Stimulated activated CD4-positive, alpha-beta T cell treated with anti-CD3 and anti-CD28 coated beads, Interleukin-2, amount 100 ng/mL, for 24 hours (primary cell): ENCODE measurements at places on chromosomes 2 and 18.

DNA sequence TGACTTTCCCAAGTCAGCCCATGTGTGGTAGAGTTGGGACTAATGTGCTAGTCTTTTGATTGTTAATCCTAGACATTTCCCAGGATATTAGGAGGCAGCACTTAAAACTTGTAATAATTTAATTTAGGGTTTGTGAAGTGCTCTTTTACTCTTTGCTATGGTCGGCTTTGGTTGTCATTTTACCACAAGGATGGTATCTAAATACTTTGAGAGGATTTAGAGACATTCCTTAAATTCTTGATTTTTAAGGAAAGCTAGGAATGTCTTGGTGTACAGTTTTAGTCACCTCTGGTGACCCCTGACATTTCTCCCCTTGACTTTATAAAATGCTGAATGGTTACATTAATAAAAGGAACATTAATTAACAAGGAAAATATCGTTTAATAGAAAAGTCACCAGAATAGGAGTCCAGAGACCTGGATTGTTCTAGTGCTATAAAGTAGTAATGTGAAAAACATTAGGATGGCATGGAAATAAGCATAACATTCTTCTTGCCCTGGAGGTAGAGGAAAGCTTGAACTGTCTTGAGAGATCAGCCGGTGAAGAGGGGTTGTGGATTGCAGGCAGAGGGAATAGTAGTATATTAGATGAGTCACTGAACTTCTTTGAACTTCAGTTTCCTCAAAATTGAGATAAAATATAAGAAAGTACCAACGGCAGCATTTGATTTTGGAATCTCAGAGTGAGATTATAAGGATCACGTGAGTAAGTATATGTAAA is 209.2 kb downstream of the MCFD2 start:
- no peak for DNase-seq

- DNase-seq, result no peak
Observed at GRCh38 chr2:230677201-230677946, 35.3 kb upstream of the CAB39 start.

DNA sequence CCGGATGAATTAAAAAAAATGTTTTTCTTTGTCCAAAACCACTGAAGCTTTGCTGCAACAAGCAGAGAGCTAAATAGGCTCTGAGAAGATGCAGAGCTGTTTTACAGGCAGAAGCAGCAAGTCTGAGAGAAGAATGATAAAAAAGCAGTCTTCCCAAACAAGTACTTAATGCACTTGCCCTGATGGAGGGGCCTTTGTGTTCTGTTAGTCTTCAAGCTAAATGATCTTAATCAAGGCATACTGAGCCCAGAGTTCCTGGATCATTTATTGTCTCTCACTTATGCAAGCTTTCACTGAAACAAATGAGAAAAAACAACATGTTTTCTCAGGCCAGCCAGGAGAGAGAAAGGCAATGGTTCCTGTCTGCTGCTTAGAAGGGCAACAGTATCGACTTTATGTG is 152.5 kb downstream of the CLIP4 start:
- no peak for DNase-seq

DNA sequence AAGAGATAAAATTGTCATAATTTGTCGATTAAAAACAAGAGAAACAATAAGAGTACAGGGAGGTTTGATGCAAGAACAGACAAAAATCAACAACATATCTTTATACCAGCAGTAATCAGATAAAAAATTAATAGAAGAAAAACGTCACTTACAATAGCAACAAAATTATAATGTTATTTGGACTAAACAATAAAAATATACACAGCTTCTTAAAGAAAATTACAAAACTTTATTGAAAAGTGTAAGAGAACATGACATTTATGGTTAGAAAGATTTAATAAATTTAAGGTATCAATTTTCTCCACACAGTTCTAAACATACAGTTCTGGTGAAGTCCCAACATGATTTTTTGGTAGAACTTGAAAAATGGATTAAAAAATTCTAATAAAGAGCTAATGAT is 12.8 kb downstream of the RNF138 start:
- no peak for DNase-seq

DNA sequence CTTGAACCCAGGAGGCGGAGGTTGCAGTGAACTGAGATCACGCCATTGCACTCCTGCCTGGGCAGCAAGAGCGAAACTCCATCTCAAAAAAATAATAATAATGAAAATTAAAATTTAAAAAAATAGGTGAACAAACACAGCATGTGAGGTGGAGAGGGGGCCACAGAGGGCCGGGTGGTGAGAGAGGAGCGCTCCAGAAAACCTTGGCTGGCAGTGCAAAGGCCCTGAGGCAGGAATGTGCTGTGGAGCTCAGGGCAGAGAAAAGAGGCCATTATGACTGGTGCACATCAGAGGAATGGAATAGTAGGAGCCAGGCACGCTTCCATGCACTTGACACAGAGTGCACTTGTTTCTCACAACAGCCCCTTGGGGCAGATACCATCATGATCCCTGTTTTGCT is 21.6 kb upstream of the SCLY start:
- DNase-seq, result no peak

GRCh38 chr18:23926571-23926970 is 88.0 kb upstream of the TTC39C start:
- DNase-seq, result no peak

- DNase-seq, result no peak
Observed at GRCh38 chr2:215461836-215462532, 26.1 kb upstream of the FN1 start.

DNA sequence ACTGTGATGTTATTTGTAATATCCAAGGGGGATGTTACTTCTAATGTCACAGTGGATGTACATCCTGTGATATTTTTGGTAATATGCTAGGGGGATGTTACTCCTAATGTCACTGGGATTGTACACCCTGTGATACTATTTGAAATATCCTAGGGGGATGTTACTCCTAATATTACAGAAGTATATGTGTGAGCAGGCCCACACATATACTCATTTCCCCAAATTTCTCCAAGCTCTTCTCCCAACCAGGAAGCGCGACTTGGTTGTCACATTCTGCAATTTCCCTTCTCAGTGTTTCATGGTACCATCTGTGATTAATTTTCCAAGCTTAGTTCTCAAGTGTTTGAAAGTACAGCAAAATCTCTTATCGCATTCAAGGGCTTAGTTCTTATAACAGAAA is 29.5 kb upstream of the CHN1 start:
- no peak for DNase-seq

GRCh38 chr2:111975819-111976218 is 77.4 kb downstream of the MERTK start:
- no peak for DNase-seq

- peak; percentile 29 for DNase-seq
Observed at GRCh38 chr2:206083602-206084438, 2.2 kb downstream of the INO80D start.

GRCh38 chr2:124542932-124543640 is 518.0 kb downstream of the CNTNAP5 start:
- DNase-seq, result no peak

DNA sequence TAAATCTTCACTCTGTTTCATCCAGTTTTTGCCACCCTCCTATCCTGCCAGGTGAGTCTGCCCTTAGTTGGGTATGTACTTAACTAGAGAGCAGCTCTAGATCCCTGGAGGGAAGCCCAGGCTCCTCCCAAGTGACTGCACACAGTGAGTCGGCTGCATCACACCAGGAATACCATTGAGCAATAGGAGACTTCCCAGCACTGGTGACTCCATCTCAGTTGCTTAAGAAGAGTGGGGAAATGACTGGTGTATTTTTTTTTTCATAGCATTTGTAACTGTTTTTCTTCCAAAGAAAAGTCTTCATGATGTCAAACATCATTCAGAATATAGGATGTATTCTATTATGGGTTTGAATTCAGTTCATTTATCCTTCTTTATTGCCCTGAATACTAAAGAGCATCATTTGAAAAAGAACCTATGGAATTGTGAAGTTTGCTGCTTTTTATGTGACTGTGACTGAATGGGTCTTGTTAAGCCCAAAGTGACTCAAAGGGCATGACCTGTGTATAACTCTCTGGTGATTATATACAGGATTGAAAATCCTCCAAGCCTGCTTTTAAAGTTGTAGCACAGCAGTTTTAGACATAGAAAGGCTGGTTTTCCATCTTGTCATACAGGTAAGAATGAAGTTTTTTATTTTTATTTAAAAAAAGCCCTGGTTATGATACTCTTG is 84.3 kb downstream of the MAP3K20 start:
- DNase-seq, result no peak

DNA sequence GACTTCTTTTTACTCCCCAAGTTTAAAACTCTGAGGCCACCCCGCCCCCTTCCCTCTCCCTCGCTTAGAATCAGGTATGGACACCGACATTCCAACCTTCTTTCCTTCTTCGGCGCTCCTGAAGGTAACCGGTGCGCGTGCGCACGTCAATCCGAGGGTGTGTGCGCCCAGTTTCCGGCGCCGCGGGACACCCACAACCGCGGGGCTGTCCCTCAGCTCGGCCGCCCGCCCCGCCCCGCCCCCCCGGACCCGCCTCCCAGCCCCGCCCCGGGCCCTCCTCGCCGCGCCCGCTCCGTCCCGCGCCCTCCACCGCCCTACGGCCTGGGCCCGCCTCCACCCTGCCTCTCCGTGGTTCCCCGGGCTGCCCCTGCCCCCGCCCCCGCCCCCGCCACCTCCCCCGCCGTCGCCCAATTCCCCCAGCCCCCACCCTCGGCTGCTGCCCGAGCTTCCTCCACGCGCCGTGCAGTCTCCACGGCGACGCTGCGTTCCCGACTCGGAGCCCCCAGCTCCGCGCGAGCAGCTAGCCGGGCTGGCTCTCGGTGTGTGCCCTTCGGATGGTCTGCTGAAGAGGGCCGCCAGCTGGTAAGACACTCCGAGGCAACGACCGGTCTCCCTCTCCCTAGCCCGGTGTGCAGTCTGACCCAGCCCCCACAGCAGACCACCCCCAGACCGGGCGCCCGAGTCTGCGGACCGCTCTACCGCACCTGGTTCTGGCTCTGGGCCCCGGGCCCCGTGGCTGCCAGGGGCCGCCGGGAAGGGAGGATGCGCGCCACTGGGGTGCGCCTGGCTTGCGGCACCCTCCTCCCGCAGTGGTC is 635 bp downstream of the ERICH2 start:
- DNase-seq, result peak; percentile 75

- no peak for DNase-seq
Observed at GRCh38 chr18:12939162-12939561, 8.6 kb upstream of the SEH1L start.

GRCh38 chr2:45570671-45571334 is 40.3 kb downstream of the SRBD1 start:
- no peak for DNase-seq

GRCh38 chr2:217076657-217077232 is 216.9 kb upstream of the TNP1 start:
- DNase-seq, result no peak

GRCh38 chr2:133843091-133843490 is 274.8 kb upstream of the NCKAP5 start:
- no peak for DNase-seq

GRCh38 chr2:146844226-146844990 is 1000.4 kb upstream of the ACVR2A start:
- no peak for DNase-seq

GRCh38 chr18:76981396-76981968 is 151.1 kb downstream of the MBP start:
- DNase-seq, result no peak

GRCh38 chr18:72833471-72833870 is 34.3 kb downstream of the NETO1 start:
- no peak for DNase-seq

DNA sequence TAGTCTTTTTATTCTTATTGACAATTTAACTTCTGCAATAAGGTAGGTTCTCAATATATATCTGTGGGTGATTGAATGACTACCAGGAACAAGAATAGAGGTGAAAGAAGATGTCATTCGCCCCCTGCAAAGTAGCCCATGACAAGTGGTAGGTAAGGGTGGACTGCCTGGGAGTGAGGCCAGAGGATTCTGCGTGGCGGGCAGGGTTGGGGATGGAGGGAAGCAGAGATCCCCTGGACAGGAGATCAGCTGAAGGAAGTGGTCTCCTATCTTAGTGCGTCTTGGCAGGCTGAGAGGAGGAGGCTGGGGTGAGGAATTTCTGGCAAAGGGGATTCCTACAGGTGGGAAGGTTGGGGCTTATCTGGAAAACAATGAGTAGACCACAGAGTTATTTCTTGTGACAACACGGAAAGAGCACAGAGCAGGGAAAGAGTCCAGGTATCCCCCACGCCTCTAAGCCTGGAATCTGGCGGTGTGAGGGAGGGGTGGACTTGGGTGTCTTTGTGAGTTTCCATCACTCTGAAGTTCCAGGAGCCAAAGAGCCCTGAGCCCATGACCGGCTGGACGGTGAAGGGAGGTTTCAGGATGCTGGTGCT is 21.5 kb upstream of the MYCN start:
- DNase-seq, result no peak

GRCh38 chr2:20108655-20109396 is 57.4 kb upstream of the LAPTM4A start:
- DNase-seq, result no peak

- DNase-seq, result no peak
Observed at GRCh38 chr2:236165842-236166795, 2.1 kb downstream of the GBX2 start.

- no peak for DNase-seq
Observed at GRCh38 chr18:55453186-55453585, 134.8 kb downstream of the TCF4 start.

GRCh38 chr2:48145845-48146452 is 239.7 kb upstream of the FBXO11 start:
- DNase-seq, result no peak

DNA sequence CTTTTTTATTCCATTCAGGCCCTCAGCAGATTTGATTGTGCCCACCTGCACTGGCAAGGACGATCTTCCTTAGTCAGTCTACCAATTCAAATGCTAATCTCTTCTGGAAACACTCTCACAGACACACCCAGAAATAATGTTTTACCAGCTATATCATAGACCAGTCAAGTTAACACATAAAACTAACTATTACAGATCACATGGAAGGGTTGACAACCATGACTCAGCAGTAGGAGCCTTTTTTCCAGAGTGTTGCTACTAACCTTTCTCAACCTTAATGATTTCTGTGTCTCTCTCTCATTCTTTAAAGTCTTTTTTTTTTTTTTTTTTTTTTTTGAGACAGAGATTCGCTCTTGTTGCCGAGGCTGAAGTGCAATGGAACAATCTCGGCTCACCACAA is 143.5 kb upstream of the MSH6 start:
- DNase-seq, result no peak

GRCh38 chr18:77101410-77102258 is 30.9 kb downstream of the MBP start:
- peak; percentile 72 for DNase-seq

GRCh38 chr2:23429036-23429435 is 44.1 kb downstream of the KLHL29 start:
- DNase-seq, result no peak

- DNase-seq, result no peak
Observed at GRCh38 chr18:29147944-29148343, 971.0 kb upstream of the CDH2 start.

DNA sequence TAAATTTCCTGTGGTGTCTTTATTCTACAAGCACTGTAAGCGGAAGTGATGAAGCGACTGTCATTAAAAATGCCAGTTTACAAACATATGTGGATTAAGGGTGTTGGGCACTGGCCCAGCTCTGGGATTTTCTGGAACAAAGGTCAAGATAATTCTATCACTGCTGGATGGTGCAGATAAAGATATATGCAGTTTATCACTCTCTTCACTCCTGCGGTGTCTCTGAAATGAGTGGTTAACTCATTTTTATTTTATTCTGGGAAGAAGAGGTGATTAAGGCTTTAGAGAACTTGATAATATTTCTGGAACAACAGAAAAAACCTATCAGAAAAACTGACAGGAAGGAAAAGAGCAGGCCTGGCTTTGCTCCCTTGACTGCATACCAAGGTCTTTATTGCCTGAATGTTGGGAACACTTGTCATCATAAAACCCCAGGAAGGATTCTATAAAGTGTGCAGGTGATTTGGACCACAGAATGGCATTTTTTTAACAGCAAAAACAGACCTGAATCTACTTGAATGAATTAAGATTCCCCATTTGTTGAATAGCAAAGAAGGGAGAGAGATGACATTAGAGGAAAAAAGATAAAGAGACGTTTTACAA is 32.4 kb downstream of the ABCB11 start:
- DNase-seq, result no peak
